CD4-positive, alpha-beta T cell treated with Interleukin-10 for 1 hour (primary cell): ENCODE measurements at places on chromosomes 11 and 22.
A peak's percentile ranks its signal among the peaks of the same experiment; 100 is the strongest.

- DNase-seq = no peak
Measured at GRCh38 chr11:15295695-15296094, 181.0 kb downstream of the INSC start.

DNA sequence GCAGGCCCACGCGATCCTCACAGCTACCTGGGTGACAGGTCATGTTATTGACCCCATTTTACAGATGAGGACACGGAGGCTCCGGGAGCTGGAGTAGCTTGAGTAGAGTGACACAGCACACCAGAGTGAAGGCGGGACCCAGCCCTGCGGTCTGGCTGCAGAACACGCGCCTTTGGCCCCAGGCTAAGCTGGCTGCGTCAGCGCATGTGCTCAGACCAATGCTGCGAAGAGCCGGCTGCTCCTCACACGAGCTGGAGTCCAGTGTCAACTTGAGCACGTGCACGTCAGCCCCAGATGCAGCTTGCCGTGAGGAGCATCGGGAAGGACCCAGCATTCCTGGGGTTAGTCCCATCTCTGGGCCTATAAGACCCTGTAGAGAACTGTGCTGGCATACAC lies 49.9 kb downstream of the SCUBE1 start:
- no peak for DNase-seq

DNA sequence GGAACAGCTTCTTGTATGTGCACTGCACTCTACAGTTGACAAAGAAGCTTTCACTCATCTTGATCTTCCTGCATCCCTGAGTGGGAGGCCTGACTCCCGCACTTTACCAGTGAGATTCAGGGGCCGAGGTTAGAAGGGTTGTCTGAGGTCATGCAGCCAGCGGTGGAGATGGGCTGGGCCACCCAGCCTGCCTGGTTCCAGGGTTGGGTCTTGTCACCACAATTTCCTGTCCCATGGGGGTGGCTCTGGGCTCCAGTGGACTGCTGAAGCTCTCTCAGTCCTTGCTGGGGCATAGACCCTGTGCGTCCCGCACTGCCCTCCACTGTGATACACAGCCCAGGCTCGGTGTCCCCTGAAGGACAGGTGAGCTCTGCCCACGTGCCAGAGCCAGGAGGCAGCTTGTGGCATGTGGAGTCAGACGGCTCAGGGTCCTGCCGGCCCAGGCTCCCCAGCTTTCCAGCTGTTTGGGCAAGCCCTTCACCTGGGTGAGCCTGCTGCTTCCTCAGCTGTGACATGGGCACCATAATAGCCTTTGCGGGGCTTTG lies 6.9 kb upstream of the MYO7A start:
- no peak for DNase-seq

GRCh38 chr11:129285402-129285786 lies 90.3 kb upstream of the BARX2 start:
- no peak for DNase-seq

GRCh38 chr22:32177221-32177765 lies 18.2 kb upstream of the C22orf42 start:
- no peak for DNase-seq

DNA sequence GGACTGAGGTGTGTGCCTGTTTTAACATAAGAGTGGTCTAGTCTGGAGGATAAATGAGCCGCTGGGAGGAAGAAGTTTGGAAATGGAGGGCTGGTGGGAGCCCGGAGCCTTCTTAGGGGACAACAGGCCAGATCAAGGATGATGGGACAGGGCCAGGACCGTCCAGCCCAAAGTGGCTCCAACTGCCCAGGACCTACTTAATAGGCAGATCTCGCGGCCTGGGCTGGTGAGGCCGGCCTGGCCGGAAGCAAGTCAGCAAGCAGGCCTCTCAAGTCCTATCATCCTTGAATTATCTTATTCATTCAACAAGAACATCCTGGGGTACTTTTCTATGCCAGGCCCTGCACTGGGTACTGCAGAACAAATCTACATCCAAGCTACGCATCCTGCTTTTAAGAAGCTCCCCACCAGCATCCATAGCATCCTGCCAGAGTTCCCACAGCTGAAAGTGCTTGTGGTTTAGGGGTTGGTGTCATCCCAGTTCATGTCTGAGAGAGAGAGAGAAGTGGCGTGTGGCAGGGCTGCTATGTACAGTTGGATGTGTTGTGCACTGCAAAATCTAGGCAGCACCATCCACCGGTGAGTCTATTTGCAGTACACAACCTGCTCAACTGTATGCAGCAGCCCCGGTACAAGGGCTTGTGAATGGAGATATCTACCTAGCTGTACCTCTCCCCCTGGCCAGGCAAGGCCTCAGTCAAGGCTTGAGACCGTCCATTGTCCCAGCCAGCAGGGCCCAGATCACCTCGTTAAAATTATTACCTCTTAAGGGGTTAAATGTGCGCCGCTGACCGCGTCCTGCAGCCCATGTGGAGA lies 82.1 kb downstream of the FBLN1 start:
- no peak for DNase-seq

DNA sequence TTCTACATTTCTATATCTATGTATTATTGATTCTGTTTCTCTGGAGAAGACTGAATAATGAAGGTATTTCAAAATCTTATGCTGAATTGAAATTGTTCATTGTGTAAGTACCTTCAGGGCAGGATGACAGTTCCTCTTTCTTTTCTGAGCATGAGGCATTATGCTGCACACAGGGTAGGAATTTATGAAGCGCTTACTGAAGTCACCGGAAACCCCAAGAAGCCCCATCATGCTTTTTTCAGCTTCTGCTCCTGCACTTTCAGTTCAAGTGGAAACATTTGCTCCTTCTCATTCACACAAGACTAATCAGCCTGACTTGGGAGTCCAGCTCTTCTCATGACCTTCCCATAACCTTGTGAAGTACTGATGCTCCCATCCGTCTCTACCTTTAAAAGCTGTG lies 314.7 kb upstream of the SORL1-AS1 start:
- DNase-seq = peak; percentile 1

DNA sequence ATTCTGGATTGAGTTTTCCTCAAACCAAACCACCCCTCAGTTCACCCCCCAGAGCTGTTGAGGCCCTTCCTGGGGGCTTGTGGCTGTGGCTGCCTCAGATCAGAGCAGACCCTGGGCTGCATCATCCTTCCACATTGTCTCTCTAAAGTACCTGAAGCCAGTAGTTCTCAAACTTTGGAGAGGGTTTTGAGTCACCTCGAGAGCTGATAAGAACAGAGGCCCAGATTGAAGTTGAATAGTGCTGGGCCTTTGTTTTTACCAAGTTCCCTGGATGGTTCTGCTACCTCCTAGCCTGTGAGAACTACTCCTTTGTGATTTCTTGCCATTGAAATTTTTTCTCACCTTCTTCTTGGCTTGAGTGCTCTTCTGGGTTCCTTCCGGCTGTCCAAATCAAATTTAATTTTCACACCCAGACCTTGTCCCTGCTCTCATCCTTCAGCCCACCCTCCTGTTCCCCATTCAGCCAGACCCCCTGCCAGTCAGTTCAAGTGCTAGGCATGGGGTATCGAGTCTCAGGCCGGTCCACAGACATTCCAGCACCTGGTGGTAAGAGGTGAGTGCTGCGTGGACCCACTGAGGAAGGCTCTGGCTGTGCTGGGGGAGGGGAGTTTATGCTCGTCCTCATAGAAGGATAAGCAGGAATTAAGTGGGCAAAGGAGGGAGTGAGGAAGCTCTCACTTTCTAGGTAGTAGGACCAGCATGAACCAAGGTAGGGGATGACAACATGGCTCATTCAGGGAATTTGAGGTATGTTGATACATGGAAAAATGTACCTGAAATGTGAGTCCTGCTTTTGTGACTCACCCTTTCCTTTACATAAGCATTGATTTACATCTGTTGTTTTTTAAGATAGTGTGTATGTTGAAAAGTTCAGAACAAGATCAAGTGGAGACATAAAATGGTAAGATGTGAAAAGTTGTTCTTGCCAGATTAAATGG lies 116.5 kb downstream of the PTPRJ start:
- DNase-seq = no peak

- no peak for DNase-seq
Measured at GRCh38 chr11:88427719-88428118, 90.2 kb upstream of the CTSC start.

DNA sequence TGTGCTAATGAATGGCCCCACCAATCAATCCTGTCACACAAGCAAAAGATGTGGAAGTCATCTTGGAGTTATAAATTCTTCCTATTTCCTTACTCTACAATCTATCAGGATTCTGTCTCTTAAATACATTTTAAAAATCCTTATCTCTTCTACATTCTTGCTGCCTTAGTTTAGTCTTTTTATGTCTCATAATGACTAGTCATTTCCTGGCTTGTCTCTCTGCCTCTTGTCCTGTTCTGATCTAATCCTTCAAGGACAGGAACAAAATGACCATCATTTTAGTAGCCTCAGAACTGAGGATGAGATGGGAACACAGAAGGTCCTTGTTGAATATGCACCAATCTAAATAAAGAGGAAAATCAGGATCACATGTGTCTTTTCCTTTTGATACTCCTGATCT lies 56.6 kb upstream of the LIN7C start:
- no peak for DNase-seq

DNA sequence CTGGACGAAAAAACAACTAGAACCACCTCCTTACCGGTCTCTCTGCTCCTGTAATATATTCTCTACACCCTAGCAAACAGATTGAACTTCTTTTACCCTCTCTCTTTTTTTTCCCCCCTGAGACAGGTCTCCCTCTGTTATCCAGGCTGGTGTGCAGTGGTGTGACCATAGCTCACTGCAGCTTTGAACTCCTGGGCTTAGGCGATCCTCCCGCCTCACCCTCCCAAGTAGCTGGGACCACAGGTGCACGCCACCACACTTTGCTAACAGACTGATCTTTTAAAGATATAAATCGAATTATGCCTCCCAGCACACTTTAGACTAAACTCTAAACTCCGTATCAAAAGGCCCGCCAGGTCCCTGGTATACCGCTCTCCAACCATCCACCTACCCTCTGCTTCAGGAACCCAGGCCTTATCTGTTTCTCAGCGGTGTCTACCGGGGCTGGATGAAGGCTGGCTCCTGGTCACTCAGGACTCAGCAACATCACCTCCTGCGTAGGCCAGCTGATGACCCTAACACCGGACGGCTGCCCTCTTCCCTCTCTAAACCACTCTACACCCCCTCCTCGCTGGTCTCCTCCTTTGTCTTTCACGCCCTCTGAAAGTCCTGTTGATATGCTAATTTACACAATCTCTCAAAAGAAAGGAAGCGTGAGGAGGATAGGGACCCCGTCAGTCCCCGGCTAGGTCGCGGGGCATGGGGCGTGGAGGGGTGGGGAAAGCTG lies 745 bp downstream of the C22orf39 start:
- no peak for DNase-seq

GRCh38 chr22:30045494-30045887 lies 34.8 kb upstream of the HORMAD2 start:
- DNase-seq = no peak

GRCh38 chr22:45291061-45291930 lies 6.5 kb downstream of the UPK3A start:
- DNase-seq = peak; percentile 38

DNA sequence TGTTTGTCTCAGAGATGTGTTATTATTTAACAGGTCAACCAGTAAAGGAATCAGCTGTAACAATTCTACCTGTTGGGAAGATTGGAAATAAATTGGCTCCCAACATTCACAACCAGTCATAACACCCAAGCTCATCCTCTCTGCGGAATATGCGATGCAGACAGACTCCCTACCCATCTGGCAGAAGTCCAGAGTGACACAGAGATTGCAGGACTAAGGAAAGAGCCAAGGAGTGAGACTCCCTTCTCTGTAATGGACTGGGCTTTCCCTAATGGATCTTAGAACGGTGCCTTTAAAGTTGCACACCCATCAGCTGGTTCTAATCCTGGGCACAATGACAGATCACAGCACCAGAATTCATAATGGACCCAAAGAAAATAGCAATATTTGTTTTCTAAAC lies 27.8 kb upstream of the UBASH3B start:
- no peak for DNase-seq

DNA sequence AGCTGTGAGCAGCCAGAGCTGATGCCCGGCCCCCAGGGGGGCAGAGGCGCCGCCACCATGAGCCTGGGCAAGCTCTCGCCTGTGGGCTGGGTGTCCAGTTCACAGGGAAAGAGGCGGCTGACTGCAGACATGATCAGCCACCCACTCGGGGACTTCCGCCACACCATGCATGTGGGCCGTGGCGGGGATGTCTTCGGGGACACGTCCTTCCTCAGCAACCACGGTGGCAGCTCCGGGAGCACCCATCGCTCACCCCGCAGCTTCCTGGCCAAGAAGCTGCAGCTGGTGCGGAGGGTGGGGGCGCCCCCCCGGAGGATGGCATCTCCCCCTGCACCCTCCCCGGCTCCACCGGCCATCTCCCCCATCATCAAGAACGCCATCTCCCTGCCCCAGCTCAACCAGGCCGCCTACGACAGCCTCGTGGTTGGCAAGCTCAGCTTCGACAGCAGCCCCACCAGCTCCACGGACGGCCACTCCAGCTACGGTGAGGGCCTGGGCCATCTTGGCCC lies 6.1 kb downstream of the CDC42EP1 start:
- peak; percentile 58 for DNase-seq

- DNase-seq = no peak
Measured at GRCh38 chr11:45305874-45306623, 19.9 kb upstream of the SYT13 start.

- no peak for DNase-seq
Measured at GRCh38 chr11:121119440-121119839, 18.4 kb downstream of the TECTA start.

GRCh38 chr11:36615826-36616225 lies 17.8 kb upstream of the RAG2 start:
- DNase-seq = no peak

DNA sequence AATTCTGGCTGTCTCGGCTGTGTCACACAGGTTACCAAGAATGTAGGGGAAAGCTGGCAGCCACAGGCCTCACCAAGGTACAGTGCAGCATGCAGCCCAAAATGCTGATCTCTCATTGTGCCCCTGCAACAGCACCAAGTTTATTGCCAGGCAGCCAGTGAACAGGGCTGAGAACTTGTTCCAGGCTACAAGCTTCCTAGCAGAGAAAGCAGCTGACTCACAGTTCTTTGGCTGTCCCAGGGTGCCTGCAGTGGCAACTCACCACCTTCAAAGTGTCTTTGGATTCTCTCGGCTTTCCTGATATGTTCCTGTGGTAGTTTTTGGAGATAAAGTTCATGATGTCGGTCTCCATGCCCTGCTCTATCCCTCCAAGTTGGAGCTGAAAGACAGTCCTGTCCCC lies 719.1 kb upstream of the ANO3 start:
- no peak for DNase-seq

GRCh38 chr11:119974051-119974450 lies 163.9 kb downstream of the TRIM29 start:
- DNase-seq = no peak

GRCh38 chr11:16827139-16827538 lies 88.7 kb downstream of the C11orf58 start:
- no peak for DNase-seq

GRCh38 chr22:19503869-19504268 lies 20.3 kb downstream of the CLDN5 start:
- DNase-seq = no peak

DNA sequence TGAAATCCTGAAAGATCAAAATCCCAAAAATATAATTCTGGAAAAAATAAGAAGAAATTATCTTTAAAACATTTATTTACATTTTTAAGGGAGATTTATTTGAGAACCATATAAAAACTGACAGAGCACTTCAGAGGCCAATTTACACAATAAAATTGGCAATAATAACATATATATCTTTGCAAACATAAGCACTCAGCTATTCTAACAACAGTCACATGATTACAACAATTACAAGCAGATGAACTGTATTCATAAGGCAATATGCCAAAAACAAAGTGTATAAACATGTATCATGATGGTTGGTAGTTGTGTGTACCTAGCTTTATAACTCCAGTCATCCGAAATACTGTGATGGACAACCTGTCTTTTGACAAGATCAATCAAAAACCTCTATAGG lies 17.7 kb upstream of the RASSF10 start:
- no peak for DNase-seq

- DNase-seq = peak; percentile 90
Measured at GRCh38 chr22:24156913-24157821, 24.1 kb upstream of the SUSD2 start.
